ENCODE measurements at places on chromosomes 1 and 21.

GRCh38 chr1:175402336-175402735, 209.8 kb upstream of the KIAA0040 start:
- no peak for DNase-seq

DNA sequence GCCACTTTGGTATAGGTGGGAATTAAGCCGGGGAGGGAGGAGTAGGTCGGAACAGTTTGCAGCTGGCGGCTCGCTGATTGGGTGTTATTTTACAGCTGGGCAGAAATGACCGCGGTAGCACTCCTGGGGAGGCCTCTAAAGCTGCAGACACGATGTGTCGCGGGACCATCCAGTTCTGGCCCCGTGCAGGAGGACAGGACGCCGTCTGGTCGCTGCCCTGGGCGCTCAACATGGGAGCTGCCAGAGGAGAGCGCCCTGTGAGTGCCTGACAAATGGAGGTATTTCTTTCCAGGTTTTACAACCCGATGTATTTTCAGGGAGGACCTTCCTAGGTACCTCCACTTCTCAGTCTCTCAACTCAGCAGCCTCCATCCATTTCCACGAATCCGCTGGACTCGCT, 46.2 kb downstream of the CDC7 start:
- no peak for DNase-seq

- no peak for DNase-seq
Observed at GRCh38 chr1:180210008-180210620, 19.9 kb upstream of the LHX4 start.

GRCh38 chr21:16534408-16535101, 804.8 kb downstream of the USP25 start:
- no peak for DNase-seq

- peak; percentile 20 for DNase-seq
Observed at GRCh38 chr1:100538913-100539835, 1.2 kb downstream of the GPR88 start.

- no peak for DNase-seq
Observed at GRCh38 chr1:174157157-174157806, 2.0 kb upstream of the RABGAP1L start.

DNA sequence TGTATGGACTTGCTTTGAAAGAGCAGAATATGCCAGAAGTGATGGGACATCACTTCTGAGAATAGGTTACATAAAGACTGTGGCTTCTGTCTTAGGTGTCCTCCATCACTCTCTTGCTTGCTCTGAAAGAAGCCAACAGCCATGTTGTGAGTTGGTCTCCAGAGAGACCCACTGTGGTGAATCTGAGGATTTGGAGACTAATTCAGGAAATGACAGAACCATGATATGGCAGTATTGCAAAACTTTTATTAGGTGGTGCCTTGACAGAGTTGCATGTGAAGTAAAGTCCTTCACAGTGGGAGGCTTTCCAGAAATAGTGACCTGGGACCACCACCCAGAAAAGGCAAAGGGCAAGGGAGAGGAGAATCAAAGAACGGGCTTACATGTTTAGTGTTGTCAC, 628.6 kb downstream of the KCNT2 start:
- no peak for DNase-seq

DNA sequence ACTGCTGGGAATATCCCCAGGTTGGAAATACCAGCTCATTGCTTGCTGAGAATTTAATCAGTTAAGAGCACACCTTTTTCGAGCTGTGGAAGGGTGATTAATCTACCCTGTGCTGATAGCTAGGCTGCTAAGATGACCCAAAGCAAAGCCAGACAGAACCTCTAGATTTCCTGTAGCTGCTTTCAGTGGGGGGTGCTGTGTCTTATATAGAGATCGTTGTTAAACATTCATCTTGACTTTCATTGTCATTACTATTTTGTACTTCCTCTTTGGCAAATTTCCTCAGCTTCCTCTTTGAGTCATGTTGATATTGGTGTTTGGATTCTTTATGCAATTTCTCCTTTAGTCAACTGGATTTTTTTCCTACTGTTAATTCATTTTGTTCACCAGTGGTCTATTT, 155.3 kb downstream of the DISC1 start:
- DNase-seq = no peak

DNA sequence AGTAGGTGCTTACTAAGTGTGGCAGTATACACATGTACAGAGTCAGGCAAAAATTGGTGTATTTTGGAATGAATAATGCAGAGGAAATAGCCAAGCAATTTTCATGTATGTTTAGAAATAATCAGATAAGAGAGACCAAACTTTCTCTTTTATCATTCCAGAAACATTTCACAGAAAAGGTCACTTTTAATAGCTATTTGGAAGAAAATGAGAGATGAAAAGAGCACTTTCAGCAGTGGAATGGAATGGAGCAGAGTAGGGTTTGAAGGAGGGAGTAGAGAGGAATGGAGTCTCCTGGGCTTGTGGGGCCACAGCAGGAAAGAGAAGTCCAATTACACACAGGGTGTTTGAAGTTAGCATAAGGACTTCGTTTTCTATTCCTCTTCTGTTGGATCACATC, 48.8 kb upstream of the GJA5 start:
- DNase-seq = no peak

DNA sequence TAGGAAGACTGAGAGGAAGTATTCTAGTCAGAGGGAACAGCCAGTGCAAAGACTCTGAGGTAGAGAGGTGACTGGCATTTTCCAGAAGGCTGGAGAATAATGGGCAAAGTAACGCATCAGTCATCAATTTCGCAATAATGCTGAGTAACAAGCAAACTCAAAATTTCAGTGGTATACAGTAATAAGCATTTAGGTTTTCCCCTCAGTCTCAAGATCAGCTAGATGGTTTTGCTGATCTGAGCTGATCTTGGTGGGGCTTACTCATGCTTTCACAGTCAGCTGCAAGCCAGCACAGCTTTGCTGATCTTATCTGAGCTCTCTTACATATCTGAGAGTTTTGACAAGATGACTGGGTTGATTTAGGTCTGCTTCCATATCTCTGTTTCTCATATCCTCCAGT, 108.7 kb downstream of the TSEN15 start:
- DNase-seq = peak; percentile 31

DNA sequence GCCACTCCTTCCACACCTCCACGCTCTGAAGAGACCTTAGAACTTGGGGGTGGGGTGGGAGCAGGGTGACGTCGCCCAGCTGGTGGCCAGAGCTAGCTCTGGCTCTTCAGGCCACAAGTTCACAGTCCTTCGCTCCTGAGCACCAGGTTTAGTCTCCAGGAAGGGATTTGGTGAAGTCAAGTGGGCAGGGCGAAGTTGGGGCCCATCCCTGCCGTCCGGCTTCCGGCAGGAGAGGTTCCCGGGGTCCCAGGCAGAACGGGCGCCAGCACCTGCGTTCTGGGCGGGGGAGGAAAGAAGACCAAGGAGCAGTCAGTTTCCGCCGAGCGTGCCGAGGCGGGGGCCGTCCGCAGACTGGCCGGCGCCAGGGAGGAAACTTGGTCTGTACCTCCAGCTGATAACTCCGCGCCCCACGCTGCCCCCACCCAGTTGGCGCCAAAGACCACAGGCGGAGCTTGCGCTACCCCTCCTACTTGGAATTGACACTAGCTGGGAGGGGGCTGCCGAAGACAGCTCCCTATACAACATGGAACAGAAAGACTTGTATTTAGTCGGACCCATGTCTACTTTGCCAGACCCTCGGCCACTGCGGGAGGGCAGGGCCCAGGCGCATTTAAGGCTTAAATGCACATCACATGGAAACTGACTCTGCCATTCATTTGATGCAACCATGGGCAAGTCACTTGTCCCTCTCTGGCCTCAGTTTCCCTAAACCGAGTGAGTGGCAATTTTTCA, 995 bp downstream of the ID3 start:
- no peak for DNase-seq
